ENCODE measurements at places on chromosomes 16 and 17.

DNA sequence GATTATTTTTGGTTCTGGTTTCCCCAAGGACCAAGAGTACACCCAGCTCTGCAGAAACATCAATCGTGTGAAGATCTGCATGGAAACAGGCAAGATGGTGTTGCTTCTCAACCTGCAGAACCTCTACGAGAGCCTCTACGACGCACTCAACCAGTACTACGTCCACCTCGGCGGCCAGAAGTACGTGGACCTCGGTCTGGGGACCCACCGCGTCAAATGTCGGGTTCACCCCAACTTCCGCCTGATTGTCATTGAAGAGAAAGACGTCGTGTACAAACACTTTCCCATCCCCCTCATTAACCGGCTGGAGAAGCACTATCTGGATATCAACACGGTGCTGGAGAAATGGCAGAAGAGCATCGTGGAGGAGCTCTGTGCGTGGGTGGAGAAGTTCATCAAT, 67.4 kb upstream of the ENDOV start:
- DNase-seq: no peak

- no peak for DNase-seq
Observed at GRCh38 chr16:28878083-28878926, at the start of gene ATP2A1. Gene ATP2A1 (plus strand): TSS chr16:28878488. CDS start chr16:28878672, 184 bp downstream.

DNA sequence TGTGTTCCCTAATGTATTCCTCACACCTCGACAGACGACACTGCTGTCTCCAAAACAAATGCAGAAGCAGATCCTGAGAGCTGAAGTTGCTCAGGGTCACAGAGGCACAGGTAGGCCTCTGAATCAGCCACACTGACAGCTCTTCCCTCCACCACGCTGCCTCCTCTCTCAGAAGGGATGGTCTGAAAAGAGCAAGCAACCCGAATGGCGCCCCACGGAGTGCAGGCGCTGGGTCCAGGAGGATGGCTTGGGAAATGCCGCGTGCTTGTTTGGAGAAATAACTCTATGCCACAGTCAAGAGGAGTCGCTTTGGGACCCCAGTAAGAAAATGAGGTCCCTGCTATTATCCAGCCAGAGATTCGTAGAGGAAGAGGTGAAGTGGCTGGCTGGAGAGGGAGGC, 15.9 kb downstream of the CYB561 start:
- DNase-seq: no peak

- DNase-seq: no peak
Observed at GRCh38 chr17:61878984-61879612, 15.8 kb upstream of the BRIP1 start.

DNA sequence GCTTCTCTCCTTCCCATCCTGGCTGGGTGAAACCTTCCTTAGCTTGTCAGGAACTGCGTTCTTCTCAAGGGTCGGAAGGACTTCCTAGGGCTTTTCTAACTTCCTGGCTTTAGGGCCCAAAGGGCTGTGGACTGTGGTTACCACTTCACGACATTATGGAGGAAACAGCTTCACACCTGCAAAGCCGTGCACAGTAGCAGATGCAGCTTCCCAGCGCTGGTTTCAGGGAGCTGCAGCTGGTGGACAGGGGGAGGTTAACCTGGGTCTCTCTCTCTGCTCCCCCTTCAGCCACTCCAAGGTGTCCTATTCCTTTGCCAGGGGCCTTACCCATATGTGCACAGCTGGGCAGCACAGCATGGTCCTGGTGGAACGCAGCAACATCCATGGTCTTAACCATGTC, 155.8 kb upstream of the CDC42EP4 start:
- no peak for DNase-seq

- DNase-seq: no peak
Observed at GRCh38 chr17:33679595-33679994, 386.5 kb upstream of the ASIC2 start.

DNA sequence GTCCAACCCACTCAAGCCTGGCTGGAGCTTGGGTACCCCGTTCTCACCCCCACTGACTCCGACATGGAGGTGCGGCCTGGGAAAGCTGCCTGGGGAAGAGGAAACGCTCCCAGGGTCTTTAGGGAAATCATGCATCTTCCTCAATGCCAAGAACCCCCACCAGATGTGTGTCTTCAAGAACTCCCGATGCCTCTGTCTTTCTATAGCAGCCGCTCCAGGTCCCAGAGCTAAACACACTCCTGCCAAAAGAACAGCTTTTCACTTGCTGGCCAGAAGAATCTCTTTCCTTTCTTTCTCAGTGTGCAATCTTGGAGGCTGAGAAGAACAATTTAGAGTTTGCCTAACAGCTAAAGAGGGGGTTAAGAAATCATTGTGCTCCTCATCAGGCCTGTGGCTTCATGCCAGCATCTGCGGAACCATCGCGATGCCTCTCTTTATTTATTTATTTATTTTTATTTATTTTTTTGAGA, 41.1 kb upstream of the MTSS2 start:
- DNase-seq: no peak

GRCh38 chr17:48563385-48563838, 14.7 kb downstream of the HOXB4 start:
- DNase-seq: no peak

GRCh38 chr17:61291451-61292285, 108.0 kb upstream of the TBX2 start:
- DNase-seq: peak; percentile 61

DNA sequence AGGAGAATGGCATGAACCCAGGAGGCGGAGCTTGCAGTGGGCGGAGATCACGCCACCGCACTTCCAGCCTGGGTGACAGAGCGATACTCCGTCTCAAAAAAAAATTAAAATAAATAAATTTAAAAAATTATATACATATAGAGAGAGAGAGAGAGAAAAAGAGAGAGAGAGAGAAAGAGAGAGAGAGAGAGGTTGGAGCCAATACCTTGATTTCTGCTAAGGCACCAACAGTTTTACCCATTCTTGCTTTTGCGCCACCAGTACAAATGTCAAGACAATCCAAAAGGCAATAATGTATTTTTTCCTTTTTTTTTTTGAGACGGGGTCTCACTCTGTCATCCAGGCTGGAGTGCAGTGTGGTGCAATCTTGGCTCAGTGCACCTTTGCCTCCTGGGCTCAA, 17.2 kb downstream of the BRIP1 start:
- DNase-seq: no peak

GRCh38 chr17:72474719-72475477, 354.1 kb downstream of the SOX9 start:
- no peak for DNase-seq

DNA sequence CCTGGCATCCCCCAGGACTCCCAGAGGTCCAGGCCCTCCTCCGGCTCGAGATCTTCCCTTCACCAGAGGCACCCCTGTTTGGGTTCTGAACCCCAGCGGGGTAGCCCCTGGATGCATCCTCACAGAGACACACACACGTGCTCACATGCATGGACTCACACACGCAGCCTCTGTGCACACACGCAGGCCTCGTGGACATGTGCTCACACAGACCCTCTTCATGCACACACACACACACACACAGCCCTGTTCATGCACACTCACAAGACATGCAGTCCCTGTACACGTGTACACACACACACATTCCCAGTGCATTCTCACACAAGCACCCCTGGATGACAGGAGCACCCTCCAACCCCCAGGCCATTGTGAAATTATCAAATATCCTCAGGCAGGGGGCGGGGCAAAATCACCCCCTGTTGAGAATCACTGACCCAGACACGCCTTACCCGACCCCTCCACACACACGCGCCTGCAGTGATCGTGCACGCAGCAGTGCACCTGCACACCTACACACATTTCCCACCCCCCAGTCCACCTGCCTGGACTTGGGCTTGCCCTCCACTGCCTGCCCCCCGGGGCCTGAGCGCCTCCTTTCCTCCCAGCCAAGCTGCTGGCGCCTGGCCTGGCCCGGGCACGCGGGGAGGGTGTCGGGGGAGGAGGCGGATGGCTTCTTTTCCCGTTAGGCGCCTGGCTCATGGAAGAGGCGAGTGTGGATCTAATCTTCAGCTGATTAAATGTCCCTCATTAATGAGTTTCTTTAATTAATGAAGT, 62.6 kb downstream of the ENGASE start:
- DNase-seq: no peak

- no peak for DNase-seq
Observed at GRCh38 chr17:76551685-76552084, 11.8 kb downstream of the PRCD start.
